ENCODE measurements at places on chromosomes 2 and 18.

DNA sequence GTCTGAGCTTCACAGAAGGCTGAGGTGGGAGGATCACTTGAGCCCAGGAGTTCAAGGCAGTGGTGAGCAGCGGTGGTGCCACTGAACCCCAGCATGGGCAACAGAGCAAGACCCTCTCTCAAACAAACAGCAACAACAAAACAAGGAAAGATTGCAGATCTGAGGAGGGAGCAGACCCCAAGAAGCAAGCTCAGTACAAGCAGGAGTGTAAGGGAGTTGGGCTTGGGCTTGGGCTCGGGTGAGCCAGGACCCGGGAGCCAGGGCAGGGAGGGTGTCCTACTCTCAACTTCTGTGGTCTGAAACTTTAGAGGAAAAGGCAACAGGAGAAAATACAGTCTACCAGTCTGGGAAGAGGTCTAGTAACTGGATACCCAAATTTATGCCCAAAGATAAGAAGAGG is 92.0 kb upstream of the RAB12 start:
- no peaks in the 10 kb centered on the region for H3K4me1 ChIP-seq
- H3K4me3 ChIP-seq = no peak overlapping the region
- no peaks in the 10 kb centered on the region for H3K27me3 ChIP-seq
- no peaks in the 10 kb centered on the region for H3K36me3 ChIP-seq

GRCh38 chr18:14914121-14914520 is 166.1 kb downstream of the ANKRD30B start:
- no peak overlapping the region for H3K27ac ChIP-seq
- H3K4me3 ChIP-seq = no peak overlapping the region
- H3K4me1 ChIP-seq = no peaks in the 10 kb centered on the region
- no peaks in the 10 kb centered on the region for H3K27me3 ChIP-seq
- no peaks in the 10 kb centered on the region for H3K36me3 ChIP-seq
- no peak for DNase-seq

GRCh38 chr18:28125051-28125450 is 51.9 kb downstream of the CDH2 start:
- no peaks in the 10 kb centered on the region for H3K36me3 ChIP-seq
- H3K27ac ChIP-seq = no peak overlapping the region
- no peaks in the 10 kb centered on the region for H3K27me3 ChIP-seq
- H3K4me1 ChIP-seq = peaks cover 19% of the 10 kb centered on the region
- no peak for DNase-seq

GRCh38 chr2:29749843-29750242 is 171.5 kb downstream of the ALK start:
- H3K27me3 ChIP-seq = no peaks in the 10 kb centered on the region
- H3K4me1 ChIP-seq = no peaks in the 10 kb centered on the region
- DNase-seq = no peak
- no peaks in the 10 kb centered on the region for H3K36me3 ChIP-seq

DNA sequence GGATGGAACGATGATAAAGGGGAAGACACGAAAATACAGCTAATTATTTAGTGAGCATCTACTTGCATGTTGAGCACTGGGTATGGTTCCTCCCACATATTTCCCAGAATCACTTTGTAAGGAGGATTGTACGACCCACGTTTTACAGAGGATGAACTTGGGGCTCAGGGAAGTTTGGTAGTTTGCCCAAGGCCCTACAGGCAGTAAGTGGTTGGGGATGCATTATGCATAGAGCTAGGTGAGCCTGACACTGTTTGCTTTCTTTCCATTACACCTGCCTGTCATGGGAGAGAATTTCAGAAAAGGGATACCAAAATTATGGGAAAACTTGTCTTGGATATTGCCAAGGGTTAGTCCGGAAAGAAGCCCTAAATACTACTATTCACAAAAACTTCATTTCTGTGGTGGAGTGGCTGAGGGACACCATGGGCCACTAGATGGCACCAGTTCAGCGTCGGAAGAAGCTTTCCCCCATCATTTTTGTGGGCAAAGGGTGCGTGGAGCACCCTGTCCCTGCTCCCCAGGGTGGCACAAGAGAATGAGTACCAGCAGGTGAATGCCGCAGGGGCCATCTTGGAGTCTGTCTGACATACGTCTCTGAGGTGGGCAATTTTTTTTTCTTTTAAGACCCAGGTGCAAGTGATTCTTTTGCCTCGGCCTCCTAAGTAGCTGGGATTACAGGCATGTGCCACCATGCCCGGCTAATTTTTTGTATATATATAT is 23.5 kb upstream of the C18orf32 start:
- H3K4me3 ChIP-seq = no peak overlapping the region
- no peaks in the 10 kb centered on the region for H3K4me1 ChIP-seq
- H3K27me3 ChIP-seq = no peaks in the 10 kb centered on the region

GRCh38 chr2:172415865-172416183 is 11.6 kb upstream of the ITGA6 start:
- no peaks in the 10 kb centered on the region for H3K27me3 ChIP-seq
- no peaks in the 10 kb centered on the region for H3K36me3 ChIP-seq
- no peak for DNase-seq
- no peak overlapping the region for H3K4me3 ChIP-seq

GRCh38 chr2:167729911-167730310 is 517.5 kb downstream of the STK39 start:
- no peaks in the 10 kb centered on the region for H3K36me3 ChIP-seq
- no peaks in the 10 kb centered on the region for H3K27me3 ChIP-seq
- DNase-seq = no peak
- H3K27ac ChIP-seq = no peak overlapping the region
- H3K4me3 ChIP-seq = no peak overlapping the region

GRCh38 chr18:80249217-80250093 is 2.1 kb upstream of the PARD6G start:
- no peaks in the 10 kb centered on the region for H3K27me3 ChIP-seq
- H3K4me1 ChIP-seq = no peaks in the 10 kb centered on the region
- DNase-seq = no peak
- H3K4me3 ChIP-seq = no peak overlapping the region

DNA sequence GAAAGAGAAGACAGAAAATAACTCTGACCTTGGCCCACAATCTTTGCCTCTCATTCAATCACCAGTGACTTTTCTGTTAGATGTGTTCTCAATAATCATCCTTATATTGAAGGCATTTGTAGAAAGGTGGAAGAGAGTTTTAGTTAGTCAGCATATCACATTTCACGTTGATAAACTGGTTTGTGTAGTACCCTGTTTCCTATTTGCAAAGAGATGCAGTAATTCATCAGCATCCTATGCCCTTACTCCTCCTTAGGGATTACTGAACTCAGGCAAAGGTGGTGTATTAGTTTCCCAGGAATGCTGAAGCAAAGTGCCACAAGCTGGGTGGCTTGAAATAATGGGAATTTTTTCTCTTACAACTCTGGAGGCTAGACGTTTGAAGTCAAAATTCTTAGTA is 145.0 kb downstream of the SPP2 start:
- no peak overlapping the region for H3K4me3 ChIP-seq
- no peaks in the 10 kb centered on the region for H3K27me3 ChIP-seq
- DNase-seq = no peak
- no peaks in the 10 kb centered on the region for H3K36me3 ChIP-seq
- peaks cover 22% of the 10 kb centered on the region for H3K4me1 ChIP-seq

- no peak overlapping the region for H3K27ac ChIP-seq
- H3K27me3 ChIP-seq = no peaks in the 10 kb centered on the region
These were observed 71.5 kb downstream of the EMX1 start for GRCh38 chr2:72988726-72989273.

DNA sequence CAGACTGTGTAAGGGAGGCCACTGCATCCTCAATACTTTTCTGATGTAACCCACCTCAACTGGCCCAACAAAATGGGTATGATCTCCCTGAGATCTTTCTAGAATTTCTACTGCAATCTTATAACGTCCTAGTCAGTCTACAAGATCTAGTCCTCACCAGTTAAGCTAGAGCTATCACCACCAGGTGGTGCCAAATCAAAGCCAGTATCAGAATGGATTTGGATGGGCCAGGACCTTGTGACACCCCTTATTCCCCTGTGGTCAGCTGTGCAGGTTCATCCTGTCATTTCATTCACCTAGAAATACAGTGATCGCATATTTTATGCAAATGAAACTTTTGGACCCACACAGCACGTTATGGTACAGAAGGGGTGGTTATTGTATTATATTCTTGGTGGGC is 90.3 kb downstream of the OLA1 start:
- no peaks in the 10 kb centered on the region for H3K36me3 ChIP-seq
- no peaks in the 10 kb centered on the region for H3K4me1 ChIP-seq
- H3K27me3 ChIP-seq = no peaks in the 10 kb centered on the region
- no peak overlapping the region for H3K4me3 ChIP-seq
- peak; percentile 75 for DNase-seq
- H3K27ac ChIP-seq = no peak overlapping the region

- no peaks in the 10 kb centered on the region for H3K36me3 ChIP-seq
- H3K27ac ChIP-seq = no peak overlapping the region
- H3K27me3 ChIP-seq = no peaks in the 10 kb centered on the region
- H3K4me3 ChIP-seq = no peak overlapping the region
These were observed 321.5 kb downstream of the SLC8A1 start for GRCh38 chr2:40130251-40130994.

- H3K36me3 ChIP-seq = no peaks in the 10 kb centered on the region
- no peak overlapping the region for H3K27ac ChIP-seq
- DNase-seq = no peak
- H3K4me3 ChIP-seq = no peak overlapping the region
- H3K4me1 ChIP-seq = no peaks in the 10 kb centered on the region
These were observed 78.9 kb upstream of the SPRED2 start for GRCh38 chr2:65511306-65511705.

DNA sequence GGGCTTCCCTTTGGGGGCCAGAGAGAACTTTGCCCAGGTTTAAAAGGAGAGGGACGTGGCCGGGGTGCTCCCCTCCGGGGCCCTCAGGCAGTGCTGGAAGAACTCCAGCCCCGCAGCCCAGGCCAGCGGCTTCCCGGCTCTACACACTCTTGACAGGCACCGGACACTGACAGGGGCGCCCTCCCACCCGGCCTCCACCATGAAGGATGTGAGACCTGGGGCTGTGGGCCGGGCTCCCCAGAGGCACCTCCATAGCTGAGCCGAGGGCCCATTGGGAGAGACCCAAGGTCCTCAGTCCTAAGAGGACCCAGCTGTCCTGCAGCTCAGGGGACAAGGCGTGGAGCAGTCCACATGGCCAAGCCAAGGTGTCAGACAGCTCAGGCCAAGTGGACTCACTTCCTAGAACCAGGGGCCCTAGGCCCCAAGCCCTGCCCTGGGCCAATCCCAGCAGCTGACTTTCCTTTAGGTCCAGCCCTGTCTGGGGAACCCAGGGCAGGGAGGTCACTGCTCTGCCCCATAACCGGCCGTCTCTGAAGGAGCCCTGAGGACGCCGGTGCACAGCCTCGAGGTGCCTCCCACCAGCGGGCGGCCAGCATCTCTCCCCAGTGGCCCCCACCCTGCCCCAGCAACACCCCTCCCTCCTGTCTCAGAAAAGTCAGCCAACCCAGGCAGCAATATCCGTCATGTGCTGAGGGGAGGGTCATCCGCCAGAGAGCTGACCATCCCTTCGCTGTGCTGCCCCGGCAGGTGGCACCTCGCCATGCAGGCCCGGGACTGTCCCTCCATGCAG is 51.8 kb downstream of the BIN1 start:
- H3K4me3 ChIP-seq = no peak overlapping the region
- no peaks in the 10 kb centered on the region for H3K27me3 ChIP-seq
- H3K4me1 ChIP-seq = peaks cover 9% of the 10 kb centered on the region

- no peaks in the 10 kb centered on the region for H3K27me3 ChIP-seq
- H3K36me3 ChIP-seq = peaks cover 5% of the 10 kb centered on the region
- H3K4me3 ChIP-seq = no peak overlapping the region
- H3K27ac ChIP-seq = peak overlapping the region; percentile 23
- DNase-seq = peak; percentile 56
These were observed 19.4 kb downstream of the RRM2 start for GRCh38 chr2:10141736-10142639.

DNA sequence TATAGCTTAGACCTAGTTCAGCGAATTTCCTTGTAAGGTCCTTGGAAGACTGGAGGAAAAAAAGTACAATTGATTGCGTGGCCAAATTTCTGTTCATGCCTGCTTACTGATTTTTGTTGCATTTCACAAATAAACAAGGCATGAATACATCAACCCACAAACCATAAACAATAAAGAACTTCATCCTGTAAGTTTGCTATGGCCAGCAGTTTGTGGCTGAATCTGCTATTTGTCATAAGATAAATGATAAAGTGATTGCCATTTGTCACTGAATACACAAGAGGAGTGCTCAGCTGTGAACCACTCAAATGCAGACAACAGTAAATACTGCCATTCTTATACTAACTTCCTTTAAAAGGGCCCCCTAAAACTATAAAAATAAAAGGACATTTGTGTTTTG is 259.5 kb downstream of the CCDC178 start:
- H3K4me1 ChIP-seq = no peaks in the 10 kb centered on the region
- no peak overlapping the region for H3K4me3 ChIP-seq
- DNase-seq = no peak

- peaks cover 37% of the 10 kb centered on the region for H3K4me1 ChIP-seq
- H3K4me3 ChIP-seq = no peak overlapping the region
- DNase-seq = no peak
- no peaks in the 10 kb centered on the region for H3K27me3 ChIP-seq
These were observed 42.2 kb downstream of the SLC40A1 start for GRCh38 chr2:189538402-189538801.

DNA sequence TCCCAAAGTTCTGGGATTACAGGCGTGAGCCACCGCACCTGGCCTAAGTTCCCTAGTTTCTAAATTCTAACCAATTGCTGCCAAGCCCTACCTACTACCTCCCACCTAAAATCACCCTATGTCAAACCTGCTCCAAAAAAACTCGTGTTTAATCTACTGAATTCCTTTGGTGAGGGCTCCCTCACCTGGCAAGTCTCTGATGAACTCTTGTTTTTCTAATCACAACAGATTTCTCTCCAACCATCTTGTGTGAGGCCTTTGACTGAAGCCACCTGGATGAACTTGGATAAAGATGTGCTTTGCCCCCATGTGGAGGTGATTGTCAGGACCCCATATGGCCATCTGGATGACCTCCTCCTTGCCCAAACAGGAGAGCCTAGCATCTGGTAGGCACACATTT is 17.4 kb upstream of the SLC35G4 start:
- H3K36me3 ChIP-seq = no peaks in the 10 kb centered on the region
- no peaks in the 10 kb centered on the region for H3K4me1 ChIP-seq
- H3K27me3 ChIP-seq = no peaks in the 10 kb centered on the region
- H3K27ac ChIP-seq = no peak overlapping the region
- peak; percentile 12 for DNase-seq

- peaks cover 2% of the 10 kb centered on the region for H3K36me3 ChIP-seq
- DNase-seq = no peak
- no peak overlapping the region for H3K4me3 ChIP-seq
- peaks cover 7% of the 10 kb centered on the region for H3K4me1 ChIP-seq
- no peaks in the 10 kb centered on the region for H3K27me3 ChIP-seq
These were observed 39.1 kb upstream of the SPATS2L start for GRCh38 chr2:200267350-200267749.

GRCh38 chr18:36564841-36565240 is 264.0 kb downstream of the TPGS2 start:
- H3K36me3 ChIP-seq = no peaks in the 10 kb centered on the region
- H3K4me1 ChIP-seq = no peaks in the 10 kb centered on the region
- no peak overlapping the region for H3K4me3 ChIP-seq

GRCh38 chr2:149884871-149885270 is 297.3 kb upstream of the MMADHC start:
- no peak overlapping the region for H3K27ac ChIP-seq
- DNase-seq = no peak
- no peaks in the 10 kb centered on the region for H3K4me1 ChIP-seq
